ENCODE measurements at places on chromosomes 3 and 15.
A peak's percentile ranks its signal among the peaks of the same experiment; 100 is the strongest.

DNA sequence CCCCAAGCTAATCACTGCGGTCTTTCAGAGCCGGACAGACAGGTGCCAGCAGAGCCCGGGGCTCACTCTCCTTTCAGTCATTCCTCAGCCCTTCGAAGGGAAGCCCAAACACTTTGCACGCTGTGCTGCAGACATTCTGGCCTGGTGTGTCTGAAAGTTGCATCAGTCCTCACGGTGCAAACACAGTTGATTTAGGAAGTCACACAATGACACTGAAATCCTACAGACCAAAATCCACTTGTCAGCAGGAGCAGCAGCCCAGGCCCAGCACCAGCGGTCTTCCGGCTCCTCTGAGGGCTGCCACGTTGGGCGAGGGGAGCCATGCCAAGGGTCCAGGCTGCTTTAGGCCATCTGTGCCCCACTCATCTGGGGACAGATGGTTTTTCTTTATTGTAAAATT, 61.6 kb downstream of the RGMA start:
- no peak for DNase-seq

- no peak for DNase-seq
These were observed 24.7 kb upstream of the ATP10A start for GRCh38 chr15:25887870-25888269.

DNA sequence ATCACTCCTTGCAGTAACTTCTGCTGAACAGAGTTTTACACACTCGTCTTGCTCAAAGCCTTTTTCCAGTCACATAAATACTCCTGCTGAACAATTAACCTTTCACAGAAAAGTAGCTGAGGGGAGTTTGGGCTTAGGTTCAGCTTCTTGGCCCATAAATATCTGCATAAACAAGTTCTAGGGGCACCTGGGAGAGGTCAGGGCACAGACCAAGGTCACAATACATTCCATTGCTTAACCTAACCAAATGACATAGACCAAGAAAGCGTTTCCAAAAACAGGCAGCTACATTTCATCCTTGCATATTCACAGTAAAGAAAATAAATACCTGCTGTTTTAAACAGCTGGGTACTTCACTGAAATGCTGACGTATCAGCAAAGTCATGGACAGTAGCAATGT, 101.3 kb downstream of the THRB start:
- DNase-seq, result no peak

- DNase-seq, result no peak
These were observed 21.6 kb downstream of the CCDC80 start for GRCh38 chr3:112619295-112619694.

DNA sequence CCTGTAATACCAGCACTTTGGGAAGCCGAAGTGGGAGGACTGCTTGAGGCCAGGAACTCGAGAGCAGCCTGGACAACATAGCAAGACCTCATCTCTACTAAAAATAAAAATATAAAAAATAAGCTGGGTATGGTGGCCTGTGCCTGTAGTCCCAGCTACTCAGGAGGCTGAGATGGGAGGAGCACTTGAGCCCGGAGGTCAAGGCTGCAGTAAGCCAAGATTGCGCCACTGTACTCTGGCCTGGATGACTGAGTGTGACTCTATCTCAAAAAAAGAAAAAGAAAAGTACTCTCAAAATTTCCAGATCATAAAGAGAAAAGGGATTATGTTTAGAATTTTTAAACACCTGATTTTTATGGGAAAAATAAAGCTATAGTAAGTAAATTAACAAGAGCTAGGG, 24.1 kb downstream of the SLC51A start:
- no peak for DNase-seq

DNA sequence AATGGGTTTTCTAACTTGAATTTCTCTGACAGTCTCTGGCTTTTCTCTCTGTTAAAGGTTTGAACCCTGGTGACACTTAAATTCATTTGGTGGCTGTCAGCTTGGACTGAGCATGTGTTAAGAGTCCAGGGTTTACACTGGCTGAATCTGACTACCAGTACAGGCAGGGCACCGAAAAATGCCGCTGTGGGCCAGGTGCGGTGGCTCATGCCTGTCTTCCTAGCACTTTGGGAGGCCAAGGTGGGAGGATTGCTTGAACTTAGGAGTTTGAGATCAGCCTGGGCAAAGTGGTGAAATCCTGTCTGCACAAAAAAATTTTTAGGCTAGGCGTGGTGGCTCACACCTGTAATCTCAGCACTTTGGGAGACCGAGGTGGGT, 1.8 kb downstream of the MANF start:
- DNase-seq, result no peak

- no peak for DNase-seq
These were observed 10.7 kb downstream of the LRTM1 start for GRCh38 chr3:54917174-54917573.

DNA sequence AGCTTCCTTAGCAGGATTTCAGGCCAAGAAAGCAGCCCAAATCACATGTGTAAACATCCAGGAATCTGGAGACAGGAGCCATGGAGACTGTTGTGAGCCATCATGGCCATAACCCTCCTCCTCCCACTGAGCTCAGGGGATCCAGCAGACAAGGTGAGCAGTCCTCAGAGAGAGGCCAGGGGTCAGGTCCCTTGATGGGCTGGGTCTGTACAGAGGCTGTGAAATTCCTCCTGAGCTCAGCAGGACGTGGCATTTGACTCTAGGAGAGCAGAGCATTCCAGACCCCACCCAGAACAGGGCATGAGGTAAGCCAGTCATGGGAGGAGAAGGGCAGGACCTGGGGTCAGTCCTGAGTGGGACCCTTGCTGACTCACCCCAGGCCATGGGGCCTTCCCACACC, 67.0 kb upstream of the ACAN start:
- DNase-seq, result no peak

- DNase-seq, result peak; percentile 36
These were observed 13.6 kb upstream of the SMCO1 start for GRCh38 chr3:196528639-196529233.

DNA sequence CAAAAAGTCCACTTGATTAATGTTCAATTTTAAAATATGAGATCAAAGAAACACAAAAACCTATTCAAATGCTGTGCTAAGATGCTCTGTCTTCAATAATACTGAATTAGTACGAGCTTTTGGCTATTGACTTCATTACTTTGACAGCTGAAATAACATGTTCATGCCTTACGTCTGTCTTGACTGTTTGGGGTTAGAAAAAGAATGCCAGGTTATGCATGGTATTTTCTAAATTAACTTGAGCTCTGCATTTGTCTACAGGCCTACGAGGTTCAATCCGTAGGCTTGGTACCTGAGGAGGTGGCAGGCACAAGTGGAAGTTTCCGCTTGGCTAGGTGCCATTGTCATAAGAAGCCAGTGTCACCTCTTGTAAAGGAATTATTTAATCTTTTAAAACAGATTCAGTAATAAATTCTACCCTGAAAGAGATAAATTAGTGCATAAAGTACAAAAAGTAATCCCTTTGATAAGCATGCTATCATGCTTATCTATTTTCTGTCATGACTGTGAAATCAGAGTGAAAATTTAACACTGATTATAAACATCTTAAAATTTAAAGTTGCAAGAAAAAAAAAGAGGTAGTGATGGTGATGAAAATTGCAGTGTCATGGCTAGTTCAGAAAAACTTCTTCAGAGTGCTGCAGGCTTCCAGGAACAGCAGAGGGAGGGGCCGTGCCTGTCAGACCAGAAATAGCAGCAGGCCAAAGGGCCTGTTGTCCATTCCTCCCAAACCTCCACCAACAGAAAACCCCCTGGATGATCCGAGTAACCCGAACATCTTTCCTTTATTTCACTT, 115.7 kb downstream of the ARRDC4 start:
- no peak for DNase-seq

DNA sequence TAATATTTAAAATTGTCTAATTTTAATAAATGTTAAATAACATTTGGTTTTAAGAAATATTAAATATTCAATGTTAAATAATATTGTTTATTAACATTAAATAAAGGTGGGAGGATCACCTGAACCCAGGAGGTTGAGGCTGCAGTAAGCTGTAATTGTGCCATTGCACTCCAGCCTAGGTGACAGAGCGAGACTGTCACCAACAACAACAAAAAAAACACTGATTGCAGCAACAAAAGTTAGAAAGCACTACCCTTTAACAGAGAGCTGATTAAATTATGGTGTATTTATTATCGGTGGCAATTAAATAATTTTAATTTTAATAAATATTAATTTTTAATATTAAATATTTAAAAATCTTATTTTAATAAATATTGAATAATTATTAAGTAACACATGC, 152.1 kb downstream of the ATG7 start:
- DNase-seq, result no peak

DNA sequence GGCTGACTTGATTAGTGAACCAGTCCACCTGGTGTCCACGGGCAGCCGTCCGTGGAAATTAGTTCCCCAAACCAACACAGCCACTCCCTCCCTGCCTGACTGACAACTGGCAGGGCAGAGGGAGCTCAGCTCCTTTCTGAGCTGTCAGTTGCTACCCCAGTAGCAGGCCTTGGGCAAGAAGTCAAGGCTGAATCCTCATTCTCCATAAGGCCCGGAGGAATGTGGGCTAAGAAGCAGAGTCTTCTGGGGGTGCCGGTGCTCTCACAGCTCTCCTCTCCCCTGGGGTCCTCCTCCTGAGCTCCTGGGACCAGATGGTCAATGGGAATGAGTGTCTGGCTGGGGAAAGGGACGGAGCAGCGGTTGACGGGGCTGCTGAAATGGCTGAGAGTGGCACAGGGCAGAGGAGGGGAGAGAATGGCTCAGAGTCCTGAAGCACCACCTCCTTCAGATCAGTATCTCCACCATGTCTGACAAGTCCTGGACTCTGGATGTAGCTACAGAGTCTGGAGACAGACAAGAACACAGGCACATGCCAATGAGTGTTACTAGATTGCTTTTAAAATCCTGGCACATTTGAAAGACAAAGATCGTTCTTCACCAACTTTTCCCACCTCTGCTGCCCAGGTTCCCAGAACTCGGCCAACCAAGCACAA, 16.9 kb downstream of the AMOTL2 start:
- no peak for DNase-seq

DNA sequence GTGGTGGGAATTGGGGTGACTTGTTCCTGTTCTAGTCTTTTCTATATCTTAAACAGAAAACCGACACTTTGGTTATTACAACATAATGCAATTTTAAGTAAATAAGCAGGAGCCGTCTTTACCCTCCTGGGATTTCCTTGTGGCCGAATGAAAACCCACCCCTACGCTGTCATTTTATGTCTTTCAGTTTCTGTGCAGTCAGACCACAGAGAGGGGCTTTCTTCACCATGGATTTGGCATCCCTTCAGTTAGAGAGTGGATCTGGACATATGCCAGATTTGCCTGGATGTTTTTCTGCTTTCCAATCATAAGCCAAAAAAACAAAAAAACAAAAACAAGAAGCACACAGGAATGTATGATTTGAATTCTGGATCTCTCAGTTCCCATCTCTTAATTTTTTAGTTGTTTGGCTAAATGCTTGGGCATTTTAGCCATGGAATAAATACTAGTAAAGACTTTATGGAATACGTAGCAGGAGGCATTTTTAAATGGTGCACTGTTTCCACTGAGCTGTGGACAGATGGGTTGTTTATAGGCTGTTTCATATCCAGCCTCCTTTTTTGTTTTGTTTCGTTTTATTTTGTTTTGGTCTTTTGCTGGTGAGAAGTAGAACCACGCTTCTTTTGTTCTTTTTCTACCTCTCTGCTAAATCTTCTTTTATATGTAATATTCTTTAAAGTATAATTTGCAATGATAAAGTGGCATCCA, 272.9 kb downstream of the FEZF2 start:
- DNase-seq, result no peak

DNA sequence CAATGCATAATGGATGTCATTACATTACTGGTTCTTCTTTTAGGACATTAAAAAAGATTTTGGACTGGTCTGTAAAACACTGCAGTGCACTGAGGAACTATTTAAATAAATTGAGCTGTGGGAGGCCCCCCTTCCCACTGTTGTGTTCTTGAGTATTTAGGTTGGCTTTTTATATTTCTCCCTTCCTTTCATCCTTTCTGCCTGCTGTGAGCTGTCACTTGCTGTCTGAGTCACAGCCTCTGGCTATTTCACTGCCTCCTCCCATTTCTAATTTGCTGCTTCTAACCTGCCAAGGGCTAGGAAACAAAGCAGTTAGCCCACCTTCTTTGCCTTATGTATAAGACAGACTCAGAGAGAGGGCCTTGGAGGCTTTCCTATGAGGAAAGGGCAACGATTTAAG, 89.0 kb upstream of the FNDC3B start:
- DNase-seq, result no peak

- DNase-seq, result no peak
These were observed 11.7 kb downstream of the BAHD1 start for GRCh38 chr15:40452296-40453090.

DNA sequence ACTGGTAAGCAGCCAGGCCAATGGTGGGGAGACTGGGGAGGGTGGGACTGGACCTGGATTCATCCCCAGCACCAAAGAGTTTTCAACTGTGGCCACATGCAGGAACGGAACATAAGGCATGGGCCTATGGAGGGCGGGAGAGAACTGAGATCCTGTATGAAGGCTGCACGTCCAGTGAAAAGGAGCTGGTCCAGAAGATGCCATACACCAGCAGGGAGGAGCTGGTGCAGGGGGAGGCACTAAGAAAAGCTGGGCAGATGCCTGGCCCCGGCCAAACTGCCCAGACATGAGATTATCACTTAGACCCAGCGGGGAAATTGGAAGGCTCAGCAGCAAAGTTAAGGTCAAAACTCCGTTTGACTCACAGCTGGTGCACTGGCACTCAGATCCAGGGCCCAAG, 58.1 kb upstream of the MCF2L2 start:
- DNase-seq, result no peak

- no peak for DNase-seq
These were observed 23.5 kb downstream of the RUVBL1 start for GRCh38 chr3:128100161-128100560.

GRCh38 chr15:55863911-55864310, 121.0 kb upstream of the PRTG start:
- no peak for DNase-seq

DNA sequence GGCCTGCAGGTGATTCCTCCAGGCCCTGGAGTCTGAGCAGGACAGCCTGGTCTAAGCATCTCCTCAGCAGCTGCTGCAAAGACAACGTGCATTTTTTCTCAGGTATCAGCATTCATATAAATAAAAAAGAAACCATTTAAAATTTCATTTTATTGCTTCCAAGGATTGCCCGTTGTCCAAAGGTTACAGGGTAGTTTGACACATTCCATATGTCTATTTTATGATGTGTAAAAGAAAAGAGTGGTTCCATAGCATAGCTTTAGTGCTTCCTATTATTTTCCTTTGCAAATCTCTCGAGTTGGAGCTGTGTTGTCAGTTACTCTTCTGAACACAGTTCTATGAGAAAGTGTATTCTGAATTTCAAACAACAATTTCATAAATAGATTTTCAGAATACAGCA, 7.2 kb upstream of the DGKG start:
- no peak for DNase-seq

GRCh38 chr3:132145833-132146232, 111.0 kb upstream of the CPNE4 start:
- DNase-seq, result no peak
